Chondrocyte (in vitro differentiated cells): ENCODE measurements at places on chromosomes 11 and 22.

DNA sequence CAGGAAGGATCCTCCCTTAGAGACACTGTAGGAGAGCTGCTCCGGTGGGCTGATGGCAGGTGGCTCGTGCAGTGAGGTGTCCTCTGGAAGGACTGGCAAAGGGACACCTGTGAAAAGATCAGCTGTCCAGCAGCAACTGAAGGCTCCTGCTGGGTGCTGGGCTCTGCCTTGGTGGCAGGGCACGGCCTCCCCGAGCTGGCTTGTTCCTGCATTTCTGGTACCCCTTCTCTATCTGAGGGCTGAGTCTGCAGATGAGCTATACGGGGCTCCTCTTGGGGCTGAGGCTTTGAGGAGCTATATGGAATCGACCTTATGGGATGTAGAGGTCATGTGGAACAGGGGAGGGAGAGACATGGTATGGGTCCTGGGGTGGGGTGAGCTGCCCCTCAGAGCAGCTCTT, 875.8 kb downstream of the BRD1 start:
- DNase-seq = peak; percentile 59

DNA sequence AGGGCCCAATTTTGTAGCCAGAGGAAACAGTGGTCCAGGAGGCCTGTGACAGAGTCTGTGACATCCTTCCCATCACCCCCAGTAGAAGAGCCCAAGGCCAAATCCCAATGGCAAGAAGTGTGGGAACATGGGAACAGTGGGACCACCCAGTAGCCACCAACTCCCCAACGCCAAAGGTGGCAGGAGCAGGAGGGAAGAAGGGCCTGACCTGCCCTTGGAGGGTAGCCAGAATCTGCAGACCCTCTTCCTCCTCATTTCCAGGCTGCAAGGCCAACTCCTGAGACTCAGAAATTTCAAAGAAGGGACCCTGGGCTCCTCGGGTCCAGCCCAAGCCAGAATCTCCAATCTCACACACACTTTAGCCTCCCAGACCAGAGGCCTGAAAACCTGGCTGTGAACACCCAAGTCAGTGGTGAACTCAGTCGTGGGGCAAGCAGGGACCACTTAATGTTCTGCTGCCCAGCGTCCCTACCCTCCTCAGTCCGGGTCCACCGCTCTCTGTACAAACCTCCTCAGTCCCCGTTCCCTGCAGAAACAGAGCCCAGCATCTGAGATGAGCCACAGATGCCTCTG, 6.2 kb downstream of the RAB3IL1 start:
- DNase-seq = peak; percentile 58

- DNase-seq = no peak
These were observed 66.7 kb downstream of the DSCAML1 start for GRCh38 chr11:117730208-117730800.

DNA sequence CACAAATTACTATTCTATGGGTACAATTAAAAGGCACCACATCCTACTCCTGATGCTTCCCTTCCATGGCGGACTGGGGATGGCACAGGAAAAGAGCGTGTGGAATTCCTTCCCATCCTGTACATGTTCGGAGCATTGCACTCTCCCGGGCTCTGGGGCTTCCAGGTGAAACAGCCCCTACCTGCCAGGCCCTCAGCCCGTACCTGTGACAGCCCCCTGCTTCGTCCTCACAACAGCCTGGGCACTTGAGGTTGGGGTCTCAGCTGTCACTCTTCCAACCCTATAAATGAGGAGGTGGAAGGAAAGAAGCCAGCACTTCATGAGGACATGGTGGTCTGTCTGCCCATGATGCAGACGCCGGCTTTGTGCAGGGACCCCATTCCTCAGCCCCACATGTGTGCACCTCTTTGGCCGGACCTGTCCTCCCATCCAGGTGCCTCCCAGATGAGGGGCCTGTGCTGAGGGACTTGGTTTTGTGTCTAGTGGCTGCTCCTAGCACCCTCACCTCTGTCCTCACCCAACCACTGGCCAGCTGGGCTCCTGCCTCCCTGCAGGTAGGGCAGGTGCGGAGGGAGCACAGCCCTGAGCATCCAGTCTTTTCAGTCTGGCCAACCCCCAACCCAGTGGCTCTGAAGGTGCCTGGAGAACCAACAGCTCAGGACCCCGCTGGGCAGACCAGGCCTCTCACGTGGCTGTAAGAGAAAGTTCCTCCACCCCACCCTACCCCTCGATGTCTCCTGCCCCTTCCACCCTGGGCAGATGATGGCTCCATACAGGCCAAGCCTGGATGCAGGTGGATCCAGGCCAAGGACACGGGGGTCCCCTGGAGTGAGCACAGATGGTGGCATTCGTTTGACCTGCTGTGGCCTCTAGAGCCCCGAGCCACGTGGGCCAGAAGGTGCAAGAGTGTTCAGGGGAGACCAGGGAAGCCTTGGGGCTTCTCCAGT, 23.4 kb upstream of the WNT7B start:
- DNase-seq = peak; percentile 73

DNA sequence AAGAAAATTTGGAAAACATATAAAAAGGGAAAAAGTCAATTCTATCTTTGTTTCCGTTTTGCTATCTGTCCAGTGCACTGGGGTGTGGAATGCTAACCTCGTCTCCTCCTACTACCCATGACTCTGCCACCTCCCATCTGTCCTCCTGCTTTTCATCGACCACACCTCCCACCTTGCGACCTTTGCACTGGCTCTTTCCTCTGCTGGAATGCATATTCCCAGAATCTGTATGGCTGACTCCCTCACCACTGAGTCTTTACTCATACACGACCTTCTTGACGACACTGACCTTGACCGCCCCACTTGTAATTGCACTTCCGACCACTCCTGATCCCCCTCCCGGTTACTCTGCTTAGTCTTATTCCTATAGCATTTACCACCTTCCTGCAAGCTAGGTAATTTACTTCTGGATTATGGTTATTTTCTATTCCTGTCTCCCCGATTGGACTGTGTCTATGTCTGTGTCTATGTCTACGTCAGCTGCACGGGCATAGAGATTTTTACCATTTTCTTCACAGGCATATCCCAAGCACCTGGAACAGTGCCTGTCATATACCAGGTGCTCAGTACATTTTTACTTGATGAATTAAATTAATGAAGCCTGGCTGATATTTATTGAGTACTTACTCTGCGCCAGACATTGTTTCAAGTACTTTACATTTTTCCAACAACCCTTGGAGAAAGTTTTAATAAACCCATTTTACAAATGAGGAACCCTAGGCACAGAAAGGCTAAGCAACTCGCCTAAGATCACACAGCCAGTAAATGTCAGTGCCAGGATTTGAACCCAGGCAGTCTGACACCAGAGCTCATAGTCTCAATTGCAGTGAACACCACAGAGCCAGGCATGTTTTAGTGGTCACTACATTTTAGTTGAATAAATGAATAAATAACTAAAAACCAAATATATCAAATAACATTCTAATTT, 89.3 kb upstream of the SLC22A12 start:
- DNase-seq = no peak

DNA sequence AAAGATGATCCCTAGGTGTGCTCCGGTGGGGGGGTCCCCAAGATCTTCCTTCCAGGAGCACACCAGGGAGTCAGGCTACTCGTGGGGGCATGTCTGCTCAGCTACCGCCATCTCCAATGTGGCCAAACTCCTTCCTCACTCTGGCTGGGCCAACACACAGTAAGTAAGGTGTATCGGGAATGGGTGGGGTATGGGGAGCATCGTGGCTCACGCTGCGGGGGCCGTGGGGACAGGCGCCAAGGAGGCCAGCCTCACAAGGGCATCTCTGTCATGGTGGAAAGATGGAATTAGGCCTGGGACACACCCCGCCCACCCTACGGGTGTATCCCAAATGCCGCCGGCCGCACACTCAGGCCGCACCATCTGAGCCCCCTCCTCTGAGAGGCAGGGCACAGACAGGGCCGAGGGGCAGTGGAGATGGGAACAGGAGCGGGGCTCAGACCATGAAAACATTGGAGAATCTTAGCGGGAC, 8.3 kb downstream of the IGF2 start:
- peak; percentile 68 for DNase-seq

- peak; percentile 58 for DNase-seq
These were observed 27.1 kb downstream of the MYEOV start for GRCh38 chr11:69320756-69321741.
